Fibroblast of skin of right biceps (primary cell): ENCODE measurements at places on chromosomes 3 and 15.

DNA sequence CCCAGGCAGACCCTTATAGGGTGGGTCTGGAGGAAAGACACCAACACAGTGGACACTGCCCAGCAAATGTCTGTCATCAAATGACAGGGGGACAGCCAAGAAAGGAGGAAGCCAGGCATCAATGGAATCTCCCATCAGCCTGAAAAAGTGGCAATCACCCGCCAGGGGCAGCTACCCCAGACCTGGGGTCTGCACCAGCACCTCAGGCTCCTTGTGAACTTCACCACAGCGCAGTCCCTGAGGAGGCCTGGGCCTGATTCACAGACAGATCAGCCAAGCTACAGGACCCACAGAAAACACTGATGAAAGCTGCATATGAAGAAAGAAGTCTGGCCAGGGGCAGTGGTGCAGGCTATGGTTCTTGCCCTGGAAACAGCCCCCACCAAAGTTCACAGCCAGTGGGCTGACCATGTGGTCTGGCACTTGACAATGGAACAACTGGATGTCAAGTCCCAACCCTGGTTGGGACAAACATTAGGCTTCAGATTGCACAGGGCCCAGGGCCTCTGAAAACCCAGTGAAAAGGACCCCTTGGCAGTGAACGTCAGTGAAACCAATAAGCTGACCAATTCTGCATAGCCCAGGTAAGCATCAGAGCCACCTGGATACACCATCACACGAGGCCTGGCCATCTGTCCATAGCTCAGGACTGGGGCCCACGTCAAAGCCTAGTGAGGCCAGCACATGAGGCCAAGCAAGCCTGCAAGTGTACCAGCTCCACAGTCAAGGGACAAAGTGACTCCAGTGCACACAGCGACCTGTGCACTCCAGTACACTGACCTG, 29.1 kb downstream of the ALS2CL start:
- no peak for DNase-seq

DNA sequence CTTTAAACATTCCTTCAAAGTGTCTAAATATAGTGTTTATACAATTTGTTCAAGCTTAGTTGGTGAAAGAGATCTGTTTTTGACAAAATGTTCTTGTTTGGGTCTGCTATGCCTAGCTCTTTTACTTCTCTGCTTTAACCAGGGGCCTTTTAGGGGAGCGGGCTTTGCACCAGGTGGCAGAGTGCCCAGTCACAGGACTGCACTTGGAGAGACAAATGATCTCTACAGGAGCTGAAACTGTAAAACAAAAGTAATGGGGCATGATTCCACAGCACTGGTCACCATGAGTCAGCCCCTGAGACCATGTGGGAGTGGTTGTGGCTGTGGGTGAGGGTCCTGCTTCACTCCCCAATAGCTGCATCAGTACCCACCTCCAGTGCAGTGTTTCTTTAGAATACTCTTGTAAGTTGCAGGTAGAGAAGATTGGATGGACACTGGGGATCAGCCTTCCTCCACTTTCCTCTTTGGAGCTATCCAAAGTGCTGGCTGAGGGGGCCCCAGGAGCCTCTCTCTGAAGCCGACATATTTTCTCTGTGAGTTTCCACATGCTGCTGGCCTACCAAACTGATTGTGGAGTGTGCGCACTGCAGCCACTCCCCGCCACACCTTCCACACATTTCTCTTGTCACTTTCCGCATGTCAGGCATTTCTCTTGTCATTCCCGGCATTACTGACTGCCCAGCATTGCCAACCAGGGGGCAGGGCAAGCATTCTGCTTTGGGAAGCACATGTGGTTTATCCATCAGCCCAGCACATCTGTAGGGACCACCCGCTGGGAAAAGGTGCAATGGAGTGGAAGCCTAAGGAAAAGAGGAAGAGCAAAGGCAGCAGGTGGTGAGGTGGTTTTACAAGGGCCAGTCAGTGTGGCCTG, 110.0 kb downstream of the EPHB1 start:
- no peak for DNase-seq

DNA sequence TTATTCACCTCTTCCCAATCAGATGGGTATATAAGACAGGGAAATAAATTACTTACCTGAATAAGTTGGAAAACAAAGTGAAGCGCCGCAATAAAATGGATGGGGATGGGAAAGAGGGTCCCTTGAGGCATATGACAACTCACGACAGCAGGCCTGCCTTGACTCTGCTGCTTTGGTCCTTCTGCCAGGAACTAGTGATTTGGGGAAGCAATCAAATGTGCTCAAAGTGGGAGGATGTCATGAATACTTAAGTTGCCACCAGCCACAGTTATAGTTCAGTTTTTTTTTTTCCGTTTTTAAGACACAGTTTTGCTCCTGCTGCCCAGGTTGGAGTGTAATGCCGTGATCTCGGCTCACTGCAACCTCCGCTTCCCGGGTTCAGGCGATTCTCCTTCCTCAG, 4.6 kb downstream of the PARL start:
- no peak for DNase-seq

DNA sequence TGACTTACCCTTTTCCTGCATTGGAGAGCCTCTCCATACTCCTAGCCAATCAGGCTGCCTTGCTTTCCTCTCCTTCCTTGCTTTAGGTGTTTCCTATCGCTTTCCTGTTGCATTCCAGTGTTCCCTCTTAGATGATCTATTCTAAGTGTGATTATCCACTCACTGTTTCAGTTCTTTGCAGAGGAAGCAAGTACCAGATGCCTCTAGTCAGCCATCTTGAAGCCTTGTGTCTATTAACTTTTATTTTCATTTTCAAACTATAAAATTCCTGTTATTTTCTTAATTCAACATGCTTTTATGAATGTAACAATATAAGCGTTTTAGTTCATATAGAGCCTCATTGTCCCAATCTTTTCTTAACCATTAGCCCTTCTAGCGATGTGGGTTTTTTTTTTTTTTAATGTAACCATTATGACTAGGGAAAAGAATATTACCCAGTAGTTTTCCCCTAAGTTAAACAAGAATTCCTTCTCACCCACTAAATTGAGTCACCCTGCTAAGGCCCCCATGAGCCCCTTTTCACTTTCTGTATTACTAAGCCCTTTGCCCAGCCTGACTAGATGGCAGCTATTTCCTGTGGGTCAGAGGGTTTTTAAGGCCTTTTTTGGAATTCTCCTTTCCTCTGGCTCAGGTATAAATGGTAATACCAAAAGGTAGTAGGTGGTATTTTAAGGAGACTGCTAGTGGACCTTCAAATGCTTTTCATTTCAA, 229.4 kb upstream of the CTNNB1 start:
- no peak for DNase-seq

- DNase-seq, result no peak
Measured at GRCh38 chr3:39185959-39186691, 6.3 kb downstream of the XIRP1 start.

GRCh38 chr3:50568947-50569749, at the start of gene HEMK1:
TSS of gene HEMK1 (plus strand) at chr3:50569522. CDS start at chr3:50571105, 1,583 bp downstream.
- DNase-seq, result peak; percentile 94

DNA sequence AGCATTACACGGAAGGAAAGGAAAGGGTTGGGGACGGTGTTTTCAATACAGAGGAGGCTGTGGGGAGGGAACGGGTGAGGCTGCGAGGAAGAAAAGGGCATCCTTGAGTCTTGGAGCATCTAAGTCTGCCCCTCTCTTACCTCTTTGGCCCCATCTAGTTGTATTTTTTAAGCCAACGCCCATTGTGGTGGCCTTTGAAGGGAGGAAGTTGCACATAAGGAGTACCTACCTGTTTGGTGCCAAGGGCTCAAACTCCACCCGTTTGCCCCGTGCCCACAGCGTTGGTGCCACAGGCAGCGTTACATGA, 146.1 kb upstream of the UMPS start:
- no peak for DNase-seq

GRCh38 chr3:24624938-24625681, 130.5 kb upstream of the THRB start:
- no peak for DNase-seq

- no peak for DNase-seq
Measured at GRCh38 chr15:52698514-52698913, 19.3 kb upstream of the ATOSA start.

DNA sequence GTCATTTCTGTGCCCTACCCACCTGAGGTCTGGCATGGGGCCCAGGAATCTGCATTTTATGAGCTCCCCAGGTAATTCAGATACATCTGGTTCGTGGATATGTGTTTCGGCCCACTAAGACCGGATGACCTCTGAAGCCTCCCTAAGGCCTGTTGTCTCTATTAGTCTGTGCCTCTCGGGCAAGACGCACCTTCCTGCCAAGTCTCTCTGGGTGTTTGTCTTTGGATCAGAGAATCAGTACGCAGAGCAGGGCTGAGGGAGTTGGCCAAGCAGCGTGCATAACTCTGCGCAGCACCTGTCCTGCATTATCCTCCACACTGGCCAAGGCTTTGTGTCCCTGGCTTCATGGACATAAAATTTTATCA, 181.0 kb downstream of the THSD4 start:
- DNase-seq, result no peak

DNA sequence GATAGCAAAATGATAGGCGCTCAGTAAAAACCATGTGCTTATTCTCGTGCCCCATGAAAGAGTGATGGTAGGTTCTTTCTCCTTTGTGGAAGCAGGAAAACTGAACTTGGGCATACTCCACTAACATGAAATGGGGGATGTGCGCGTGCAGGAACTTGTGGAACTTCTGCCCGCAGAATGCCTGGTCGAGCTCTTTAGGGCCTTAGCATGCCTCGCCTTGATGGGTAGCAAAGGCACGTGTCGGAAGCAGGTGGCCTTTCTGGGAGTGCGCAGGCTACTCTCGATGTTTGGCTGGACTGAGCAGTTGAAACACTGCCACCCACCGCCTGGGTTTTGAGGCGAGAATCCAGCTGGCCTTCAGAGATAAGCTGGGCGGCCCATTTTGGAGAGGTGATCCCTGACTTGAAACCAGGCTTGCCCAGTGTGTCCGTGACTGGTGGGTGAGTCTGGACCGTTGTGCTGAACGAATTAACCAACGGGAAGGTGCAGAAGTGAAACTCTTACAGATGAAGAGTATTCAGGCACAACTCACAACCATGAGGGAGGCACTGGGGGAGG, 842 bp downstream of the PCCB start:
- peak; percentile 44 for DNase-seq

GRCh38 chr3:12224181-12225147, 64.4 kb upstream of the PPARG start:
- DNase-seq, result peak; percentile 67

DNA sequence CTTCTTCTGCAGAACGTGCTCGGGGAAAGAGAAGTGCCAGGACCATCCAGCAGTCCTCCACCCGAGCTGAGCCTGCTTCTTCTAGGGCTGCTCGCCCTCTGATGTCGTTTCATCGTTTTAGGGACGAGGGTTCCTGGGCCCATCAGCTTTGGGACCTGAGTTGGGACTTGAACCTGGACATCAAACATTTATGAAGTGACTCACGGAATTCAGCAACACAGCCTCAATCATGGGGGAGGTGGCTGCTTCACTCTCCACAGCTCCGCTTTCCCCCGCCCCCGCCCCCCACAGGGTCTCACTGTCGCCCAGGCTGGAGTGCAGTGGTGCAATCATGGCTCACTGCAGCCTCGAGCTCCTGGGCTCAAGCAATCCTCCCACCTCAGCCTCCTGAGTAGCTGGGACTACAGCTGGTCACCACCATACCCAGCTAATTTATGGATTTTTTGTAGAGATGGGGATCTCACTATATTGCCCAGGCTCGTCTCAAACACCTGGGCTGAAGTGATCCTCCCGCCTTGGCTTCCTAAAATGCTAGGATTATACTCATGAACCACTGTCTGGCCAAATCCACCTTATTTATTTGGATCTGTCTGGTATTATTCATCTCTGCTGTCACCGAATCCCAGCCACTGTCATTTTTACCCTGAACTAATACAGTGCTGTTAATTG, 725 bp upstream of the SCAMP2 start:
- DNase-seq, result peak; percentile 60

GRCh38 chr3:117837391-117837790, 1127.8 kb downstream of the TUSC7 start:
- no peak for DNase-seq
